Calu3 (cell line): ENCODE measurements at places on chromosomes 2 and 18. TPM values are rescaled to one million over a fixed set of nuclear protein-coding genes. Genes with fewer than 3 reads are reported as not detected.

C1QL2 gene
- not detected in 2 replicates for total RNA-seq

ATG9A gene
- 36.6 and 42.4 TPM in 2 replicates for total RNA-seq

UGT1A3 gene
- 5.9 and 6.0 TPM in 2 replicates for total RNA-seq

ANKRD30BL gene
- not detected in 2 replicates for total RNA-seq

LYG1 gene
- total RNA-seq: 2.3 and 3.5 TPM in 2 replicates

KANSL3 gene
- 39.6 and 43.9 TPM in 2 replicates for total RNA-seq

LYG2 gene
- total RNA-seq: not detected in 2 replicates

LCT gene
- 1.3 and 1.4 TPM in 2 replicates for total RNA-seq

ALK gene
- not detected in 2 replicates for total RNA-seq

SOWAHC gene
- 18.9 and 19.1 TPM in 2 replicates for total RNA-seq

CRYGD gene
- total RNA-seq: not detected in 2 replicates

ACKR3 gene
- 8.8 and 9.5 TPM in 2 replicates for total RNA-seq

SLC5A6 gene
- 39.6 and 42.3 TPM in 2 replicates for total RNA-seq

MAL gene
- not detected in 2 replicates for total RNA-seq

CDH7 gene
- not detected in 2 replicates for total RNA-seq

GREB1L gene
- 3.8 and 4.5 TPM in 2 replicates for total RNA-seq

DNA sequence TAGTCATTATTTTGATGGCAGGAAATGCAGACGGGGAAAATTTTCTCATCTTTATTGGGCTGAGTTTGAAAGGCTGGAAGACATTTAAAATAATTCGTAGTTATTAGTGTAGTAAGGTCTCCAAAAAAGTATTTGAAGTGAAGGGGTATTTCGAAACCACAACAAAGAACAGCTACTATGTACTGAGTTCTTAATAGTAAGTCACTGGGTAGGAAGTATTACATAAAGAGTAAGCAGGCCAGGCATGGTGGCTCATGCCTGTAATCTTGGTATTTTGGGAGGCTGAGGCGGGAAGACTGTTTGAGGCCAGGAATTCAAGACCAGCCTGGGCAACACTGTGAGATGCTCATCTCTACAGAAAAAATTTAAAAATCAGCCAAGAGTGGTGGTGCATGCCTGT, 113.6 kb downstream of the MEP1B start:
- no peak for DNase-seq

GRCh38 chr18:44773640-44774155, 93.0 kb downstream of the SETBP1 start:
- no peak for DNase-seq

GRCh38 chr2:56244911-56245530, 61.2 kb downstream of the CCDC85A start:
- DNase-seq: no peak

GRCh38 chr2:102082571-102083392, 59.8 kb upstream of the IL1R1 start:
- DNase-seq: no peak
